Activated T-helper 17 cell treated with anti-CD3 and anti-CD28 coated beads, Interleukin-2, amount 50 U/mL, for 72 hours (primary cell): ENCODE measurements at places on chromosomes 3 and 15. TPM values are rescaled to one million over a fixed set of nuclear protein-coding genes. Genes with fewer than 3 reads are reported as not detected.

CLEC3B gene
- total RNA-seq = 0.66 TPM

MITF gene
- total RNA-seq = not detected

CD200R1 gene
- total RNA-seq = 6.7 TPM

CLDN1 gene
- 0.61 TPM for total RNA-seq

SLC9C1 gene
- not detected for total RNA-seq

GP9 gene
- total RNA-seq = not detected

GORASP1 gene
- total RNA-seq = 21.2 TPM

ATP13A5 gene
- total RNA-seq = not detected

SPATA12 gene
- not detected for total RNA-seq

CFAP44 gene
- 8.3 TPM for total RNA-seq

GRCh38 chr3:30012941-30013543 is 593.4 kb upstream of the TGFBR2 start:
- ATAC-seq = no peak

GRCh38 chr3:2645001-2645400 is 465.2 kb downstream of the IL5RA start:
- no peak for ATAC-seq

DNA sequence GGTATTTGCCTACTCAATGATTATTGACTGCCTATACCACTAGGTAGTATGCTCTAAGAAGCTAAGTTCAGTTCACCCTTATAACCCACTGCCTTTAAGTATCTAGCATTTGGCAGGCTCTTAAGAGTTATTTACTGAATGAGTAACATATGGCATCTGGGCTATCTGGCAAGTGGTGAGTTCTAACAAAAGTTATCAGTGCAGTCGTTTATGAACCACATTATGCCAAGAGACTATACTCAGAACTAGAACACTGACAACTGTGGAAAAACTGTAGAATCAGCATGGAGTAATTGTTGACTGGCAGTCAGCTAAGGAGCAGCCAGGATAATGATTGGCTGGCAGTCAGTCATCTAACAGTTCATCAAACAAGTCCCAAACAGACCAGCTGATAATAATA is 25.8 kb downstream of the RAF1 start:
- ATAC-seq = peak; percentile 38

DNA sequence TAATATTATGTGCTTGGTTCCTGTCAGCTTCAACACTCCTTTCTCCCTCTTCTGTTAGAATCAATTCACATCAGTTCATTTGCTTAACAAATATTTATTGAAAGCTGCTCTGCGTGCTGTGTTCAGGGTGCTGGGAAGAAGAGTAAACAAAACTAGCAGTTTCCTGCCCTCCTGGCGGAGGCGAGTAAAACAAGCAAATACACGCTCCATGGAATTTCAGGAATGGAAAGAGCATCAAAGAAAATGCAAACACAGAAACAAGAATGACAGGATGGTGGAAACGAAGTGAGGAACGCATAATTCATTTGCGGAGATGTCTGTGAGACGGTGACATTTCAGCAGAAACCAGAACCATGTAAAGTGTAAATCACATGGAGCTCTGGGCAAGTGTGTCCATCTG is 49.4 kb upstream of the SPTSSB start:
- ATAC-seq = no peak

- ATAC-seq = peak; percentile 94
These were observed 125.1 kb downstream of the SHQ1 start for GRCh38 chr3:72722930-72723726.

GRCh38 chr3:165503825-165504224 is 307.6 kb upstream of the SLITRK3 start:
- no peak for ATAC-seq

GRCh38 chr3:188043891-188044290 is 110.1 kb upstream of the LPP start:
- peak; percentile 71 for ATAC-seq

DNA sequence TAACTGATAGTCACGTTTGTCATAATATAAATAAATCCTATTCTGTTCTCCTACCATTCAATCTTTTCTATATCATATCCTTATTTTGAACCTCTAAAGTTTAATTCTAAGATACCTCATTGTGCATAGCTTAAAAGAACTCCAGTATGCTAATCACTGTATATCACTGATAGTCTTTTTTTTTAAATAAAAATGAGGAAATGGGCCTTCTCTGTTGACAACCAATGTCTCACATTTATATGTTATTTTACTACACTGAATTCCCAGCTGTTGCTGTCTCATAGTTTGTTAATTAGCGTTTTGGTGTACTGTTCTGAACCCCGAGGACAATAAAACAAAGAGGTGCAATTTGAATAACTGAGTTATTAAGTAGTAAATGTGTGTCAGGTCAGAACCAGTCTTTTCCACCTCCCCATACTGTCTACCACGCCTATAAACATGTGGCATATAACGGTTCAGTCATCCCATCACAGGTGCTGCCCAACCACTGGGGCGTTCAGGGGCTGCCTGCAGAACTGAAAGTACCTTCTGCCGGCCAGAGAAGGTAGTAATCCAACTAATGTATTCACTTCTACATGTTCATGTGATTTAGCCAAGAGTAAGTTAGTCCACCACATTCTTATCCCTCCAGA is 14.9 kb downstream of the CBLB start:
- no peak for ATAC-seq

DNA sequence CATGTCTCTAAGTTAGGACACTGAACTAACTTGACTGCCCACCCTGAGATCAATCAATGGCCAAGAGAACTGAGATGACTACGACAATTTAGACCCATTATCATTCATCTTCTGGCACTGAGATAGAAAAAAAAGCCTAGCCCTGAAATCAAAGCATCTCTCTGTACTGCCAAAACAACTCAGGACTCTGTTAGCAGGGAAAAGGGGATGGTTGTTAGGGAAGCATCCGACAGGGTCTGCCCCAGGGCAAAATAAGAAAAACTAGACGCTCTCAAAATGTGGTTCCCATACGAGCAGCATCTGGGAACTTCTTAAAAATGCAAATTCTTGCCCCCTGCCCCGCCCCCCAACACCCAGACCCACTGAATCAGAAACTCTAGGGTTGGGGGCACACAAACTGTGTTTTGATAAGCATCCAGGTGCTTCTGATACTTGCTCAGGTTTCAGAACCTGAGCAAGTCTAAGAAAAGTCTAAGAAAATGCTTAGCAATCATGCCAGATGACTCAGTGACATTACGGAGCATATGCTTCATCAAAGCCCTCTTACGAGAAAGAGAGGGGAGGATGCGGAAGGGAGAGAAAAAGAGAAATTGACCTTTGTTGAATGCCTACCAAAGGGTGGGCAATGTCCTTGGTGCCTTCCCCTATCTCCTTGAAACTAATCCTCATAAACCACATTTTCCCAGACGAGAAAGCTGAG is 172.8 kb upstream of the HES1 start:
- peak; percentile 70 for ATAC-seq

- ATAC-seq = no peak
These were observed 271.4 kb downstream of the CLSTN2 start for GRCh38 chr3:140206196-140207040.

DNA sequence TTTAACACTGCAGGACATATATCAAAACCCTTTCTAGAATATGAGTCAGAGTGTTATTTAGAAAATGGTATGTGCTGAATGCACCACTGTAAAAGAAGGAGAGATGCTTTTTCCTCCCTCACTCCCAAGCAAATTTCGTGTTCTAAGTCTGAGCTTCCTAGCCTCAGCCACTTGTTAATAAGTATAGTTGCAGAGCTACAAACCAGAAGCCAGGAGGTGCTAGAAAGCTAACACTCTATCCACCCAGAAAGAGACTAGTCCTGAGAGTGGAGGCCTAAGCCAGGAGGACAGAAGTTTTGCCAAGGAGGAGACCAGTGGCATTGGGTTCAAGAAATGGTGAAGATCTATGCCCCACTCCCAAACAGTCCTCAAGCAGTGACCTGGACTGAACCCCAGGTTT is 40.5 kb upstream of the GYG1 start:
- ATAC-seq = peak; percentile 44

DNA sequence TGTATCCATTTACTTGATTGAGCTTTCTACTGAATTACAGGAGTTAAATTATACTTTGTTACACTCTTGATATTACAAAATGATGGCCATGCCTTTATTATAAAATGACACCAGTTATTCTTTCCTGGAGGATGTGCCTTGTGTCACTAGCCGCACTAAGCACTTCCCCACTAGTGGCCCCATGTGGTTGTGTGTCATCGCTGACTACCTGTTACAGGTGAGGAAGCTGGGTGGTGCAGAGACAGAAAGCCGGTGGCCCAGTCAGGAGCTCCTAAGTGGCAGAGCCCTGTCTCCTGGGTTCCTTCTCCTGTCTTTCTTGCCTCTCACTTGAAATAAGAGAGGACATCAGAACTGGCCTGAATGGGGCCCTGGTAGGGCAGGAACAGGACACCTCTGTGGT is 96.8 kb downstream of the IGF1R start:
- ATAC-seq = no peak

GRCh38 chr15:69668963-69669362 is 216.3 kb downstream of the RPLP1 start:
- peak; percentile 62 for ATAC-seq
